ENCODE measurements at places on chromosomes 2 and 18.
A peak's percentile ranks its signal among the peaks of the same experiment; 100 is the strongest.

DNA sequence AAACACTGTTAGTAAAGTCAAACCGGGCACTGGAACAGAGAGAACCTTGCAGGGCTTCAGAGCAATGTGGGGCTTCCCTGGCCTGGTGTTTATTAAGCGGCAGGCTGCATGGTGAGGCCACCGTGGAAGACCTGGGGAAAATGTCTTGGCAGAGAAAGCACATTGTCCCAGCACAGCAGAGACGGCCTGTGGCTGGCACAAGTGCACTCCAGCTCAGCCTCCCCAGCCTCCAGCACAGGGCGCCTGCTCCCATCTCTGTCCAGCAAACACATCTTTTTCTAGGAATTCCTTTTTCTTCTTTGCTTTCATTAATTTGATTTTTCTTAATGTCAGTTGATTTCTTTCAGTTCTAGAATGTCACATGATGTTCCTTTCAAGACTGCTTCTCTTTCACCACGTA, 138.2 kb upstream of the NFATC1 start:
- no peak for DNase-seq

GRCh38 chr2:71891719-71892422, 255.8 kb downstream of the CYP26B1 start:
- no peak for DNase-seq

GRCh38 chr18:3067722-3068121, 54.8 kb upstream of the LPIN2 start:
- no peak for DNase-seq

DNA sequence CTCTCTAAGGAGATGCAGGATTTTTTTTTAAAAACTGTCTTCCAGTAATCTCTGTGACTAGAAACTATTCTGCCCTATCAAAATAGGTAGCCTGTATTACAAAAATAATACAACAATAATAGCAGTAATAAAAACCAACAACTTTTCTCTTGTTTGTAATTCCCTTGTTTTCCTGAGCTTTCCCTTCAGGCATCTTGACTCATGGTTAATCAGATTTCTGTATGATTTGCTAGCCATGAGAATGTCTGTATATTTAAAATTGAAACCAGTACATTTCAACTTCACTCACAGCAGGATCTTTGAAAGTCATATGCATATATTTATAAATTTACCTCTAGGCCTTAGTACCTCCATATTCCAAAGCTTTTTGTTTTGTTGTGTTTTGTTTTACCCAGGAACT, 38.2 kb downstream of the SLC4A10 start:
- DNase-seq: no peak

DNA sequence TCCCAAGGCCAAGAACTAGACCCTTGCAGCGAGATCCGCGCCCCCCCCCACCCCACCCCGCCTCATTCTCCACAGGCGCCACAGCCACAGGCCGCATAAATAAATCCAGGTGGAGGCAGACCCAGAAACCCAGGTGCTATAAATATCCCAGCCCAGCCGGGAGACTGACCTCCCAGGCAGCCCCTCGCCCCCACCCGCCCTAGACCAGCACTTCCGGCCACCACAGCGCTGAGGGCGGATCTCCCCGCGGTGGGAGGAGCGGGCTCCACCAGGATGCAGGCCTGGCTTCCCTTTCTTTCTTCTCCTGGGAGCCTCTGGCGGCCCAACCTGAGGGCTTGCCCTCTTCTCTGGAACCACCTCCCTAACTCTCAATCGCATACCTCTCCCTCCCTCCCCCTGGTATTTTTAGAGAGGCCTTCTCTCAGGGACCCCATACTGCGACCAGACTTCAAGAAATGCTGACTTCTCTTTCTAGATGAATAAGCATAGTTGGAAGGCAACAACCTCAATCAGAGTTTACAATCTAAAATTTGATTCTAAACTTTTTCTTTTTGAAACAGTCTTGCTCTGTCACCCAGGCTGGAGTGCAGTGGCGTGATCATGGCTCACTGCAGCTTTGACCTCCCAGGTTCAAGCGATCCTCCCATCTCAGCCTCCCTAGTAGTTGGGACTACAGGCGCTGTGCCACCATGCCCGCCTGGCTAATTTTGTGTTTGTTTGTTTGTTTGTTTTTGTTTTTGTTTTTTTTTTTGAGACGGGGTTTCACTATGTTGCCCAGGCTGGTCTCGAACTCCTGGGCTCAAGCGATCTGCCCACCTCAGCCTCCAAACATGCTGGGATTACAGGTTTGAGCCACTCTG, 55.0 kb downstream of the PKDCC start:
- DNase-seq: no peak

DNA sequence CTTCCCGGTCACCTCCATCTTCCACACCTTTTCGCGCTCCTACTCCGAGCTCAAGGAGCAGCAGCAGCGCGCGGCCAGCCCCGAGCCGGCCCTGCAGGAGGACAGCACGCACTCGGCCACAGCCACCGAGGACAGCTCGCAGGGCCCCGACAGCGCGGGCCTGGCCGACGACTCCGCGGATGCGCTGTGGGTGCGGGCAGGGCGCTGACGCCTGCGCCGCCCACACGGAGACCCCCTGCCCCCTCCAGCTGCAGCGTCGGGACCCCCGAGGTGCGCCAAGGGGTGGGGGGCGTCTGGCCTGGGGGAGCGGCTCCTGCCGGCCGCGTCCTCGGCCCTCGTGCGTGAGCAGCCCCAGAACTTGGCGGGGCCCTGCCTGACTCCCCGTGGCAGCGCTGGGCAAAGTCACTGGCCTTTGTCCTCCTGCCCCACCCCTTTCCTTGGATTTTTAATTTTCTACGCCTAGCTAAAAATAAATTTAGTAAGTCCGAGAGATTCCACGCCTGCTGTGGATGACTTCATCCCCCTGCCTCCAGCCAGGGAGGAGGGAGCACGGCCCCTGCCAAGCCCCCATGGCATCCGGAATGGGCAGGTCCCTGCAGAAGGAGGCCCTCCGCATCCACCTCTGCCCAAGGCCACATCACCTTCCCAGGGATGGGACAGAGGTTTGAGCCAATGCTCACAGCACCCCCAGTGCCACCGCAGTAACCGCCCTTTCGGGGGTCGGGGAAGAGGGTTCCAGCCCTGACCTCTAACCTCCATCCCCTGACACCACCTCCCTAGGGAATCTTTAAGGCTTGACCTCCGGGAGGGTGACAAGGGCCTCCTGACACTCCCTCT, 51.6 kb downstream of the SLC66A2 start:
- no peak for DNase-seq

DNA sequence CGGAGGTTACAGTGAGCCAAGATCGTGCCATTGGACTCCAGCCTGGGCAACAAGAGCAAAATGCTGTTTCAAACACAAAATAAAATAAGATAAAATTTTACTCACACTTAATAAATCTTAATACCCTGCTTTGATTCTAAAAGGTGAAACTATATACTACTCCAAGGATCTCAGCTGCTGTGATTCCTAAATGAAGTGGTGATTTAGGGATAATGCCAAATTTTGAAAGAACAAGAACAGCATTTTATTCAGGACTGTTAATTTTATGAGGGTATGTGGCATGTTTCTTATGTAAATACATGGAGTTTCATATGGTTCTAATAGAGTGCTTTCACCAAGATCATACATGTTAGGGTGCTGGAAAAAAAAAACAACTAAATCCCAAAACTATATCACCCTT, 199.7 kb upstream of the PID1 start:
- no peak for DNase-seq

- DNase-seq: no peak
Observed at GRCh38 chr2:17133052-17133671, 385.1 kb downstream of the RAD51AP2 start.

GRCh38 chr2:119674711-119675500, 4.1 kb upstream of the TMEM177 start:
- no peak for DNase-seq

- no peak for DNase-seq
Observed at GRCh38 chr2:70569559-70569958, 15.9 kb upstream of the TGFA start.

GRCh38 chr18:3323900-3324299, 62.0 kb downstream of the MYL12B start:
- no peak for DNase-seq

DNA sequence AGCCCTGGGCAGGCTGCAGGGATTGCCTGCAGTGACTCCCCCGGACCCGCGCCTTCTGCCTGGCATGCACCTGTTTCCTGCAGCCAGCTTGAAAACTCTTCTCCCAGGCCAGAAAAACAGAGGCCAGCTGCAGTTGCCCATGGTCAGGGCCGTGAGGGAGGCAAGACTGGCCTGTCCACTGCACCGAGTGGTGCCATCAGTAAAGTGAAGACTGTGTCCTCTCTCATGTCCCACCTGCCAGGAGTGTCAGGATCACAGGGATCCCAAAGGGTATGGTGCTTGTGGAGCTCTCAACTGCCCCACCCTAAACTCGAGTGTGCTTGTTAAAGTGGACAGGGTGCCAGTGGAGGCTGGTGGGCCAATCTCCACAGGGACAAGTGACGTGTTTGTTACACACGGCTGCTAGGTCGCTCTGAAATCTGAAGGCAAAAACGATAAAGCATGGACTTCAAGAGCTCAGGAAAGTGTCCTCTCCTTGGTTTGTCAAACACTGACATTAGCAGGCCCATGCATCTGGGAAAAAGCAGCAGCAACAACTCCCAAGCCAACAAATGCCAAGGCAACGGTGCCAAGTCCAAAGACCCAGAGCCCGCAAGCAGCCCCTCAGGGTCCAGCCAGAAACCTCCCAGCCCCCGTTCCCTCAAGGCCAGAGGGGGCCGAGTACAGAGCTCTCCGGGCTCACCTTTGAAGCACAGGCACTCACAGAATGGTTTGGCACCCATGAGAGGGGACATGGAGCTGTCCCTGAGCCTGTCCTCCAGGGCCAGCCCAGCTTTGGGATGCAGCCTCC, 213.2 kb downstream of the HDAC4 start:
- no peak for DNase-seq

DNA sequence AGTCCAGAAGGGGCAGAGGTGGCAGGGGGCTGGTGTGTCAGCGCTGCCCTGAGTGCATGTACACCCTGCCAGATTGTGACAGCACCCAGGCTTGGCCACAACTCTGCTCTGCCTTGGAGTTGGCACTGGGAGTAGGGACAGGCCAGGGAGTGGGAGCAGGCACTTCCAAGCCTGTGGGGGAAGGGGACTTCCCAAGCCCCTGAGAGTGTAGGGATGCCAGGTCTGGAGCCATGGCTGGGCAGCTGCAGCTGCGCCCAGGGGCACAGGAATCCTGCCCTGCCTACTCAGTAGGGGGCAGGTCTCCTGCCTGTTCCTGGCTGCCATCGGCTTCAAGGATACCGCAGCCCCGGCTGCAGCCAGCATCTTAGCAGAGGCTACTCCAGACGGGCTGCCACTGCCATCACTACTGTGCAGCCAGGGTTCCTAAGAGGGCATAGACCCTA, 109.4 kb downstream of the CALCRL start:
- DNase-seq: no peak

DNA sequence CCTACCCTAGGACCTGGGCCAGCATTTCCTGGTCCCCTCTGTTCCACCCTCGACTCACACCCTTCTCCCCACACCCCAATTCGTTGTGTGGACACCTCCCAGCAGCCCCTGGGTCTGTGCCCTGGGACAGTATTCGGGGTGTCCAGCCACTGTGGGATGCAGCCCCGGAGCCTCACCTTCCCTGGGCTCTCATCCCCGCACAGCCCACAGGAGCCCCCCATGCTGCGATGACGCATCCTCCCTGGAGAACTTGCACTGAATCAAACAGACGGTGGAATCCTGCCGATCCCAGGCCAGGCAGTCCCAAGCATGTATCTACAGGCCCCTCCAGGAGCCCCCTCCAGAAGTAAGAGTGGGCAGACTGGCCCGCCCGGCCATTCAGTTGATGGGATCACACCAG, 9.7 kb downstream of the ITM2C start:
- no peak for DNase-seq

DNA sequence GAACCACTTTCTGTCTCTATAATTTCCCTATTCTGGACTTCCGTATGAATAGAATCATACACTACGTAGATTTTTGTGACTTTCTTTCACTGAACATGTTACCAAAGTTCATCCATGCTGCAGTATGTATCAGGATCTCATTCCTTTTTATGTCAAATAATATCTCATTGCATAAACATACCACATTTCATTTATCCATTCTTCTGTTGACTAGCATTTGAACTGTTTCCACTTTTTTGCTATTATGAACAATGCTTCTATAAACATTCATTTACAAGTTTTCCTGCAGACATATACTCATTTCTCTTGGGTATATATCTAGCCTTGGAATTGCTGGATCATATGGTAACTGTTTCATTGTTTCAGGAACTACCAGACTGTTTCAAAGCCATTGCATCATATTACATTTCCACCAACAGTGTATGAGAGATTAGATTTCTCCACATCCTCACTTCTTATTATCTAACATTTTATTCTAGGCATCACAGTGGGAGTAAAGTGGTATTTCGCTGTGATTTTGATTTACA, 186.2 kb downstream of the DYM start:
- DNase-seq: peak; percentile 43

DNA sequence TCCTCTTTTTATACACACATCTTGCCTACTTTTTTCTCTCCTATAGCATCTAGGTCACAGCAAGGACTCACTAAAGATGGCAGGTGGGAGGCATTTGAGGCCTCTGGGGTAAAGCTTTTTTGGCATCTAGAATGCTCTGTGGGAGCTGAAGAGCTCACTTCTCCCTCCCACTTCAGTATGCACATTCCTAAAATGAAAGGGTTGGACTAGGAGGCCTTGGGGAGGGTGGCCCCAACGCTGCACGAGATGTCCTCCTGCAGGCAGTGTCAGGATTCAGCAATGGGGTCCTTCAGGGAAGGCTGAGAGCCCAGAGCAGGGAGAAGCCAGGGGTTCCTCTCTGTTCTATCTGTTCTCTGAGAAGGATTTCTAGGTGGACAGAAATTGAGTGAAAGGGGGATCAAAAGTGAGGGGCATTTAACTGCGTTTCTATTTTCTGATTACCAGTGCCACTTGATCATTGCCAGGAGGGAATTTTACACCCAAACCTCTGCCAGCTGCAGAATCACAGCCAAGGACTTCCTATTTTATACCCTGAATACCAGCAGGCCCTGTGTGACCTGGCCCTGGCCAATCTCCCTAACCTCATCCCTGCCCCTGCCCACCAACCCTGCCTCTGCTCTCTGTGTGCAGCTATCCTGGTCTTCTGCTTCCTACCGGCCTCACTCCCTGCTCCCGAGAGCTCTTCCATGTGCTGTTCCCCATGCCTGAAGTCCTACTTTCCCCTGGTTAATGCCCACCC, 186.2 kb downstream of the CYP26B1 start:
- no peak for DNase-seq

DNA sequence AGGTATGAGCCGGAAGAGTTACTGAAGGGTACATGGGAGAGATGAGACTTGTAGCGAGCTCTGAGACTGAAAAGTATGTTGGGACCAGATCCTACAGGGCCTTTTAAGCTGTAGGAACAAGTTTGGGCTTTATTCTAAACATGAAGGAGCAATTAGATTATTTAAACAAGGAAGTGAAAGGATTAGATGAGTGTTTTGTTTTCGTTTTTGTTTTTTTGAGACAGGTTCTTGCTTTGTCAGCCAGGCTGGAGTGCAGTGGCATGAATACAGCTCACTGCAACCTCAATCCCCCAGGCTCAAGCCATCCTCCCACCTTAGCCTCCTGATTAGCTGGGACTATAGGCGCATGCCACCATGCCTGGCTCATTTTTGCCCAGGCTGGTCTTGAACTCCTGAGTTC, 110.7 kb downstream of the C1D start:
- DNase-seq: no peak
